ENCODE measurements at places on chromosomes 7 and 10.
A peak's percentile ranks its signal among the peaks of the same experiment; 100 is the strongest.

GRCh38 chr10:120861178-120861855, 10.2 kb downstream of the WDR11 start:
- DNase-seq: no peak

- no peak for DNase-seq
These were observed 154.9 kb downstream of the SDK1 start for GRCh38 chr7:3455806-3456595.

- DNase-seq: no peak
These were observed 1.5 kb downstream of the NRG3 start for GRCh38 chr10:81876253-81877077.

- DNase-seq: no peak
These were observed 31.5 kb downstream of the FAM241B start for GRCh38 chr10:69661414-69662172.

- DNase-seq: peak; percentile 74
These were observed 69.7 kb upstream of the EGR2 start for GRCh38 chr10:62885684-62886461.

GRCh38 chr7:46357290-46357689, 436.2 kb upstream of the IGFBP3 start:
- no peak for DNase-seq

DNA sequence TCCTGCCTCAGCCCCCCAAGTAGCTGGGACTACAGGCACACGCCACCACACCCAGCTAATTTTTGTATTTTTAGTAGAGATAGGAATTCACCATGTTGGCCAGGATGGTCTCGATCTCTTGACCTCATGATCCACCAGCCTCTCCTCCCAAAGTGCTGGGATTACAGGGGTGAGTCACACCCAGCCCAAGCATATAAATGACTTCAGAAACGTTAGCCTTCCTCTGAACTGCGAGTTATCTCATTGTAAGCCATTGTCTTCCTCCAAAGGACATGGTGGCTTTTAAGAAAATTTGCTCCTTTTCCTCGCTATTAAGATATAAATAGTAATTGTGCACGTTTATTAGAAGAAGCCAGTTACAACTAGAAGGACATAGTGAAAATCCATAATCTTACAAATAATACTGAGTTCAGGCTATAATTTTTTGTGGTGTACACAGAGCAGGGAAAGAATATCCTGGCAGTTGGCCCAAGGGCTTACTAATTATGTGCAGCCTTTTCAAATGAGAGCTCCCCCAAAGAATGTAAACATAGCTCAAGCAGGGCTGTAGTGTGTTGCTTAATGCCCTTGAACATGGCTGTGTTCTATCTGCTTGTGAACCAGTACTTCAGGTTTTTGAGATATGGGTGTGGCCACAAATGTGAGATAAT, 495.8 kb downstream of the PARD3 start:
- peak; percentile 93 for DNase-seq

DNA sequence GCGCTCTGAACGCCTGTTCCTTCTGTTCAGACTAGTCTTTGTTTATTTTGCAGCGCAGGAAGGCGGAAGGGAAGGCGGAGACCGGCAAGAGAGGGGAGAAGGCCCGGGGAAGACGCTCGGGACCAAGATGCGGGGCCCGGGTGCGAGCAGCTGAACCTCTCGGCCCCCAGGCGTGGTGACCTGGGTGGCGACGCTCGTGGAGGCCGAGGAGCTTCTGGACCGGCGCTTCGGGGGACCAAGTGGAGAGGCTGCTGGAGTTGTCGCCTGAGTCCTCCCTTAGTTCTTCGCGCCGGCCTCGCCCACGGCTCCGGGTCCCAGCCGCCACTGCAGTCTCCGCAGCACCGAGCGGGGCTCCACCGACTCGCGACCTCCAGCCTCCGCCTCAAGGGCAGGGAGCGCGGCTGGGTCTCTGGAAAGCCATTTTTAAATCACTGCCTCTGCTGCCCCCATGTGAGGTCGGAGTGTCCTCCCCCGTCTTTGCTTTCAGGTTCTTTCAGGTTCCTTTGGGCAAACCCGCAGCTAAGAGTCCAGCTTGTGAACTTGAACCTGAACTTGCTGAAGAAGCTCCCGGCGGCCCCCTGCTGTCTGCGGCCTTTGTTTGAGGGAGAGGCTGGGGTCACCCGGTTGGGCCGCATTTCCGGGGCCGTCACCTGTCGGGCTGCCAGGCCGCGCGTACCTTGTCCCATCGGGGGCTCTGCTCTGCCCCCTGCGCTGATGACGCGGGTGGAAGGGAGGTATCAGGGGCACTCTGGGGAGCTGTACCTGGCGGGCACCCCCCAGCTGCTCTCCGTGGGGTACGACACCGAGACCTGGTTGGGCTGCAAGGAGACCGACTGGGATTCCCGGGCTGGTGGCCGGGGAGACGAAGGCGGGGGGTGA, 136.0 kb downstream of the KIF20B start:
- DNase-seq: peak; percentile 23

DNA sequence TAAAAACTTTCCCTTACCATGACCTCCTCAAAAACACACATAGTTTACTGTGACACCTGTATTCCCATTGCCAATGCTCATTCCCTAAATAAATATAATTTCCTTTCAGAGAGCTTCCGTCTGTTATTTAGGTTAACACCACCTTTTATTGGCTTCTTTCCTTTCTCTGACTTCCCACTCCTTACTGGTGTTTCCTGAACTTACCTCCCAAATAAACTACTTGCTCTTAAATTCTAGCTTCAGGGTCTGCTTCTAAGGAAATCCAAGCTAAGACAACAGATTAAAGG, 67.4 kb upstream of the ZNF746 start:
- DNase-seq: no peak

DNA sequence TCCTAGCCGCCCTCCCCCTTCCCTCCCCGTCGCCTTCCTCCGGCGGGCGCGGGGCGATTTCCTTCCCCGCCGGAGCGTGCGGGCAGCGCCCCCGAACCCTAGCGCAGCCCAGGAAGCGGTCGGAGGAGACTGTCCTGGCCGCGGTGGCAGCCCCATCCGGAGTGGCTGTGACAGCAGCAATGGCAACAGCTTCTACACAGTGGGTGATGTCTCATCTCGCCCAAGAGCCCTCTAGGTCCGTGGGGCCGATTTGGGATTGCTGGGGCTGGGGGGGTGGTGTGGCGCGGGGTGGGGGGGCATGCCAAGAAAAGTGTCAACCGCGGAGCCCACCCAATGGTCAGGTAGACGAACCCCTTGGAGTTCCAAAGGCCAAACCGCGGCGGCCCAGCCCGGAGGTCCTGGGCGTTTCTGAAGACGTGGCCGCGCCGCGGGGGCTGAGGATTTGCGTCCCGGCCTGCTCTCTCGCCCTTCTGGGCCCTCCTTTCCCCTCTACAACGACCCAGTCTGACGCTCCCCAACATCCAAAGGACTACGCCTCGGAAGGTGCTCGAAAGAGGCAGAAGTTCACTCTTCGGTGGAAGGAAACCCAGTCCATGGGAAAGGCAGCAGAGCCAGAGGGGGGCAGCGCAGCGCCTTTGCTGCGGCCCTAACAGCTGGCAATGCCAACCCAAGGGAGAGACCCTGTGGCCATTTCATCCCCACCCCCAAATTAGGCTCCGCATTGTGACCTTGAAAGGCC, 603 bp upstream of the TWIST1 start:
- DNase-seq: peak; percentile 61

DNA sequence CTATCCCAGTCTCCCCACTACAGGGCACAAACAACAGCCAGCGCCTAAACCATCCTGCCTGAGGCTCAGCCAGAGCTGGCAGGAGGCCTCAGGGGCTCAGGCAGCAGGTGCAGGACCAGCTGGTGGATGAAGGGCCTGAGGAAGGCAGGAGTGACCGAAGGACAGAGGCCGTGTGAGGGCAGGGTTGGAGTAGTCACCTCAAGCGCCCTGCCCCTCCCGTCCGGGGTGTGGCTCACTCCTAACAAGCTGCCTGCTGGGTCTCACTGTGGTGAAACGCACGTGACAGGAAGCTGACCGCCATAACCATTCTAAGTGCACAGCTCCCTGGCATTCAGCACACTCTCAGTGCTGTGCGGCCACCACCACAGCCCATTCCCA, 281.1 kb downstream of the ELFN1 start:
- DNase-seq: no peak

DNA sequence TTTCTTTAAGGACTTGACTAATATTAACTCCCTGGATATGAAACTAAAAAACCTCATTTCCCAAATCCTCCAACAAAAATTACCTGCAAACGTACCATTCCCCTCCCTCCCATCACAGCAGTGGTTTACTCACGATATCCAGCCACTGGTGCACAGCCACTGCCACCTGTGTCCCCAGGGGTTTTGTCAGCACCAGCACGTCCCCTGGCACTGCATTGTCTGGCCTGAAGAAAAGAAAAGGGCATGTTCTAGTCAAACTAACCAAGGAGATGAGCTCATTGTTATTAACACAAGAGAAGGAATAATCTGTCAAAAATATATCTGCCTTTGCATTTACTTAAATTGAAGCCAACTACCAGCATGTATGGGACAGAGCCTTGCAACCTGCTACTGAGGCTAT, 18.5 kb downstream of the SEPHS1 start:
- DNase-seq: no peak

GRCh38 chr10:67521546-67521945, 174.4 kb downstream of the CTNNA3 start:
- no peak for DNase-seq

DNA sequence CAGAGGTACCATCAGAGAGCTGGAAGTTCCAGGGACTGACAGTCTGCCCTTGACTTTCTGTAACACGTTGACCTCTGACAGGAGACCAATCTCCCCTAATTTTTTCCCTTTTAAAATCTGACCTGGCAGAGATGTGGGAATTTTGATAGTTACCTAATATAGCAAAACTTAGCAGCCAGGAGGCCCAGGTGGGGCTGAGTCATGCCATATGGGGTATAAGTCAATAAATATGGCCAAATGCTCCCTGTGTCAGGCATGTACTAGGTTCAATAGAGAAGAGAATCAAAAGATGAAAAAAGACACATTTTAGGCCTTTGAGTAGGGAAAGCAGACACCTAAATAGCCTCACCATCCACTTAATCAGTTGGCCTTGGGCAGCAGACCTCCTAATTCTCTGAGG, 6.1 kb upstream of the GRK5 start:
- DNase-seq: no peak

GRCh38 chr7:84238596-84238995, 44.0 kb upstream of the SEMA3A start:
- DNase-seq: no peak

DNA sequence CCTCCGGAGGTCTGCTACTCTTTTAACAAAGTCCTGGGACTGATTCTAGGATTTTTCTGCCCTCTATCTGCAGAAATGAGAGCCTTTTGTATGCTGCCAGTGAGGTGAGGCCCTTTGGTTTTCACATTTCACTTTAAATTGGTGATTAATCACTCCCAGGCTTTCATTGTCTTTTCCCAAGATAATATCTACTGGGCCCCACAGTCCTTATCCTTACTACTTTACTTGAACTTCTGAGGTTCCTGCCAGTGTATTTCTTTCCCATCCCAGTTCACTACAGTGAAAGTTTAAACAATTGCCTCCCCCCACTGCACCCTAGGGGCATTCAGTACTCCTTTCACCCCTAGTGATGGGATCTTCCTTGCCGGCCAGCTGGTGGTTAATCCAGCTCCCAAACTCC, 127.4 kb upstream of the INHBA start:
- DNase-seq: no peak

- peak; percentile 71 for DNase-seq
These were observed 30.2 kb upstream of the EZH2 start for GRCh38 chr7:148914208-148914777.

GRCh38 chr7:122726881-122727280, 24.2 kb upstream of the RNF148 start:
- no peak for DNase-seq

GRCh38 chr7:4561795-4562194, 120.3 kb upstream of the FOXK1 start:
- DNase-seq: no peak

DNA sequence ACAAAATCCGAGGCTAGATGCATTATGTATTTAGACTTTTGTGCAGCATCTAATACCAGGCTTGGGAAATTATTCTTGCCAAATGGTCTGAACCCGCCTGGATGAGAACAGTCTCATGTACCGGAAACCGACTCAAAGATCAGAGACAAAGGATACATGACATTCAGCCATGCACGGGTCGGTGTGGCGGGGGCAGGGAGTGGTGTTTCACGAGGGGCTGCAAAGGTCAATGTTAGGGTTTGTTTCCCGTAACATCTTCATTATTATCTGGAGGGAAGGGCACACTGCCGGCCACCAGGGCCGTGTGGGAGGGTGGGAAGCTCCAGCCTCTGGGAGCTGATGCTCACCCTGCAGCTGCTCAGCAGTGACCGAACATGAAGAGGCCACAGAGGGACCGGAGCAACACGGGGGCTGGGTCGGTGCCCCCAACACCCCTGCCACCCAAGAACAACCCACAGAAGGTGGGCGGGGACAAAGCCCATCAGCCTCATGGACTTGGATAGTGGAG, 23.1 kb downstream of the CNPY1 start:
- DNase-seq: no peak

GRCh38 chr10:130658687-130659290, 522.6 kb downstream of the GLRX3 start:
- no peak for DNase-seq

- DNase-seq: no peak
These were observed 720.8 kb downstream of the AUTS2 start for GRCh38 chr7:70319057-70319456.

DNA sequence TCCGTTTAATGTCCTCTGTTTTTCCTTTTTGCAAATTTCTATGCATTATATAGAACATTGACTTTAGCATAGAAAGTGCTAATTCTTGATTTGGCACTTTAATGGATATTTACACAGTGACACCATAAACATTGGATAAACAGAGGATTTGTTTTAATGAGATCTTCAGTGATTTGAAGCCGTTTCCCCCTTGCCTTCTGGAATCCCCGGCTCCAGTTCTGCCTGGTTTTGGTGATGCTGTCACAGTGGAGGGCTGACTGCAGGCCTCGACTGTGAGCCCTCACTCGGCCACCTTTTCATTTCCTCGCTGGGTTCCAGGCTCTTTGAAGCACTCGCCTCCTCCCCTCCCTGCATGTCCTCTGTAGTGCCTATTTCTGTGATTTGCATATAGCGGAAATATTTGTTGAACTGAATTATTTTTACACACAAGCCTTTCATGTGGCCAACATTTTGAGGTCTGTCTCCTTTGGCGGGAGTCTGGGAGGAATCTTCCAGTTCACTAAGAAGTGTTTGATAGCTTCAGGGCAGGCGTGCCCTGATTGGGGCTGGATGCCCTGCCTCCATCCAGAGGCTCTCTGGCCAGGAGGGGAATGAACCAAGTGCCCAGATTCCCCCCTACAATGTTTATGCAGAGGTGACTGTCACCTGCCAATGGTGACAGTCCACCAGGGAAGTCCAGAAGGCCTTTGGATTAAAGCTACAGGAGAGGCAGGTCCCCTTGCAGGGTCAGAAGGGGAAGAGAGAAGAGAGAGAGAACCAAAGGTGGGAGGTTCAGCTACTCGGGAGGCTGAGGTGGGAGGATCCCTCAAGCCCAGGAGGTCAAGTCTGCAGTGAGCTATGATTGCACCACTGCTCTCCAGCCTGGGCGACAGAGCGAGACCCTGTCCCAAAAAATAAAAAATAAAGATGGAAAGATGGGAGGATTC, 67.5 kb downstream of the CUX1 start:
- DNase-seq: no peak

- peak; percentile 77 for DNase-seq
These were observed 691.8 kb downstream of the SUGCT start for GRCh38 chr7:40826411-40827221.

- no peak for DNase-seq
These were observed 11.2 kb upstream of the WIPF3 start for GRCh38 chr7:29794959-29795629.
